ENCODE measurements at places on chromosomes 6 and 20. TPM values are rescaled to one million over a fixed set of nuclear protein-coding genes. Genes with fewer than 3 reads are reported as not detected.

Gene RAB5IF
- total RNA-seq = 94.5 TPM

DNA sequence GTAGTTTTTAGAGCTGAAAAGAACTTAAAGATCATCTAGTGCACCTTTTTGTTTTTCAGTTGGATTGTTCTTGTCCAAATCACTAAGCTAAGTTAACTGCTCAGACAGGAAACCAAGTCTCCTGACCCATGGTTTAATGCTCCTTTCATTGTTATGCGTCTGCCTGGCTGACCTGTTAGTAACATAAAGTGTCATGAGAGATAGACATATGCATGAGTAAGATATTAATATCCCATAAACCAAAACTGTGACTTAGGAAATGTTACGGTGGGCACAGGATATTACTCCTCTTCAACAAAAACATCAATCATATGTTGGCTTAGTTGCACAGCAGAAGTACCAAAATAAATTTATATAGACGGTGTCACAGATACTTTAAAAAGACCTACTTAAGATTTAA lies 84.0 kb downstream of the ESR1 start:
- peaks cover 3% of the 10 kb centered on the region for H3K27me3 ChIP-seq
- no peak for DNase-seq
- no peaks in the 10 kb centered on the region for H3K4me1 ChIP-seq
- no peak overlapping the region for H3K27ac ChIP-seq
- H3K36me3 ChIP-seq = no peaks in the 10 kb centered on the region

Gene TCF21
- not detected for total RNA-seq

- H3K4me3 ChIP-seq = no peak overlapping the region
- H3K4me1 ChIP-seq = no peaks in the 10 kb centered on the region
- H3K36me3 ChIP-seq = no peaks in the 10 kb centered on the region
- DNase-seq = no peak
Measured at GRCh38 chr6:37799263-37799644, 20.3 kb upstream of the ZFAND3 start.

- H3K36me3 ChIP-seq = no peaks in the 10 kb centered on the region
- no peak overlapping the region for H3K27ac ChIP-seq
- no peaks in the 10 kb centered on the region for H3K27me3 ChIP-seq
- no peaks in the 10 kb centered on the region for H3K4me1 ChIP-seq
- DNase-seq = no peak
Measured at GRCh38 chr20:55316753-55317152, 688.6 kb downstream of the CBLN4 start.

DNA sequence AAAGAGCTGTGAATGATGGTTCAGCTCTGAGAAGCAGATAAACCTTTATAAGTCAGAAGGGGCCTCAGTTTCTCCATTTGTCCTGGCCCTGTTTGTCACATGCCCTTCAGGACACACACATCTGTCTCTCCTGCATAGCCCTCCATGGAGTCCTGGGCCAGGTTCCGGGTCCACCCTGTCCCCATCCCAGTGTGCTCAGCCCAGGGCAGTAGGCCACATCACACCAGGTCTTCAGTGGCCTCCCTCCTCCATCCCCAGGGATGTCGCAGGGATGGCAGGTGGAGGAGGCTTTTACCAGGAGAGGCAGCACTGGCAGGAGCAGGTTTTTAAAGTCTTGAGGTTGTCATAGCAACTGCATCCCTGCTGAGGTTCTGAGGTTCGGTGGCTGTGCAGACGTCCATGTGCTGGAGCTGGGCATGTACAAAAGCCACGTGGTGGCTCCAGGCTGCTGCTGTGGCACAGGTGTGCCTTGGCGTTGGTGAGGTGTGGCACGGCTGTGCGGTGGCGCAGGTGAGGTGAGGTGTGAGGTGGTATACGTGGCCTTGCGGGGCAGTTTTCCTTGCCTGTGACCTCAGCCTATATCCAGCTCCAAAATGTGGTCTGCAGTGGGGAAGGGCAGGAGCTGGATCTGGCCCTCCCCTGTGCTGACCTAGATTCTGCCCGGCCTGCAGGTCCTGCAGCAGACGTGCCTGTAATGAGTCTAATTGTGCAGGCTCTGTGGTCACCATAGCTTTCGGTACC lies 8.0 kb upstream of the NPBWR2 start:
- peaks cover 7% of the 10 kb centered on the region for H3K4me1 ChIP-seq
- peak; percentile 7 for DNase-seq
- no peak overlapping the region for H3K4me3 ChIP-seq
- H3K27me3 ChIP-seq = no peaks in the 10 kb centered on the region
- no peak overlapping the region for H3K27ac ChIP-seq

DNA sequence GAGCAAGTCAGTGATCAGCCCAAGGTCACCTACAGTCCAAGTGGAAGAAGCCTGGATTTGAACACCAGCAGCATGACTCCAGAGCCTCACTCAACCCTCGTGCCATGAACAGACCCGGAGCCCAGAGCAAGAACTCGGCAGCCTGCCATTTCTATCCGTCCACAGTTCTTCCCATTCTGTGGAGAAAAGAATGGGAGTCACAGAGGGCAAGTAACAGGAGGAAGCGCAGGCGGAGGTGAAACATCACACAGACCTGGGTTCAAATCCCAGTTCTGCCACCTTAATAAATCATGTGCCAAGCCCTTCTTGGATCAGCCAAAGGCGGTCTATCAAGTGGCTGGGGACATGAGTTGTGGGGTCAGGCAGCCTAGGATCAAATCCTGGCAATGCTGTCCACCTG lies 4.3 kb downstream of the PREX1 start:
- peak overlapping the region; percentile 95 for H3K4me3 ChIP-seq
- peaks cover 9% of the 10 kb centered on the region for H3K27me3 ChIP-seq
- H3K36me3 ChIP-seq = peaks cover 50% of the 10 kb centered on the region
- peak overlapping the region; percentile 97 for H3K27ac ChIP-seq
- DNase-seq = no peak

GRCh38 chr6:86856937-86857563 lies 80.3 kb upstream of the HTR1E start:
- no peak overlapping the region for H3K4me3 ChIP-seq
- no peak overlapping the region for H3K27ac ChIP-seq
- no peaks in the 10 kb centered on the region for H3K36me3 ChIP-seq
- no peaks in the 10 kb centered on the region for H3K27me3 ChIP-seq

- H3K27me3 ChIP-seq = peaks cover 3% of the 10 kb centered on the region
- DNase-seq = peak; percentile 69
- H3K36me3 ChIP-seq = peaks cover 8% of the 10 kb centered on the region
- H3K4me1 ChIP-seq = peaks cover 11% of the 10 kb centered on the region
- H3K4me3 ChIP-seq = peak overlapping the region; percentile 15
Measured at GRCh38 chr6:34182751-34183531, 37.1 kb upstream of the GRM4 start.

Gene OPRM1
- total RNA-seq = not detected

- no peaks in the 10 kb centered on the region for H3K4me1 ChIP-seq
- H3K27me3 ChIP-seq = no peaks in the 10 kb centered on the region
- H3K36me3 ChIP-seq = no peaks in the 10 kb centered on the region
- no peak for DNase-seq
- no peak overlapping the region for H3K4me3 ChIP-seq
- no peak overlapping the region for H3K27ac ChIP-seq
Measured at GRCh38 chr6:8831366-8832152, 396.2 kb upstream of the SLC35B3 start.

DNA sequence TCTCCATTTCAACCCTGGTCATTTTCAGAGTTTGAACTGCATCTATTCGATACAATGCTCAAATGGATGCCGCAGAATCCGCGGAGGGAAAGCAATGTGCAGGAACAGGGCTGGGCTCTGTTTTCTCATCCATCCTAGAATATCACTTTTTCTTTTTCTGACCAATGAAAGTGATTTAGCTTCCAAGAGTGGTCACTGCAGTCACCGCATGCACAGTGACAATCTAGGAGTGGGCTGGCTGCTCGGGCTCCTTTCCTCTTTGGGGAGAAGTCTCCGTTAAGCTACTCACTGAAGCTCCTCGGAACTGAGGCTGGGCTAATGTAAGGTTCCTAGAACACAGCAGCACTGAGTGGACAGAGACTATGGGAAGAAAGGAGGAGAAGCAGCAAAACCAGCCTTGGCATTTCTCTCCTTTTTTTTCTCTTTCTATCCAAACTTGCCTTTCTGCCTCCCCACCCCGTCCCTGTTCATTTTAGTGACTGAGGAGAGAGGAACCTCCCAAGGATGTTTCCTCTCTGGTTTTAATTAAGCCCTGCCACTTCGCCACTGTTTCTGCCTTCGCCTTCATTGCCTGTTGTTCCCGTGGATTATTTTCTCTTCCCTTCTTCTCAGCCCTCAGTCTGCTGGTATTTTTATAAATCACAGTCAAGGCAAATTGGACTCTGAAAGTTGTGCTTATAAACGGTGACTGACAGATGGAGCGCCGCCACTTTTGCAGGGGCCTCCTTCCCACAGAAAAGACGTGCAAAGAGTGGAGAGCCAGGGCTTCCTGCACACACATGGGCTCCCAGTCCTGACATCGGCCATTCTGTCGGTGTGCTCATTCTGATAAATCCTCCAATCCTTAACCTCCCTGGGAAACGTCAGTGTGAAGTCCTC lies 41.1 kb downstream of the RAMACL start:
- H3K4me1 ChIP-seq = peaks cover 18% of the 10 kb centered on the region
- H3K27me3 ChIP-seq = peaks cover 2% of the 10 kb centered on the region
- no peak overlapping the region for H3K4me3 ChIP-seq
- H3K36me3 ChIP-seq = no peaks in the 10 kb centered on the region

Gene EDN1
- total RNA-seq = 0.09 TPM

DNA sequence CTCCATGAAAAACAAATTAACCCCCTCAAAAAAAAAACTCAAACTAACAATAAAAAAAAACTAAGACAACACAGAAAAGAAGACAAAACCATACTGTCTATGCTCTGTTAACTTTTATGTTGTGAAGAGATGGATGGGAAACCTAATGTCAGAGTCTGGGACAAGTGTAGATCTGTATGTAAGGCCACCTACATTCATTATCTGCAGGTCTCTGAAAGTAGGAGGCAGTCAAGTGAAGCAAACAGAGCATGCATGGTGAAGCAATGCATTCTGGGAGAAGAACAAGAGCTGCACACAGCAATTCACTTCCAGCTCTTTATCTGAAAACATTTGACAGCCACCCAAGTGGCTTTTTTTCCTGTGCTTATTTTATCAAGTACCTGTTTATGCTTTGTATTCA lies 452.0 kb downstream of the EPHA7 start:
- DNase-seq = no peak
- no peaks in the 10 kb centered on the region for H3K4me1 ChIP-seq
- no peak overlapping the region for H3K4me3 ChIP-seq
- H3K27ac ChIP-seq = no peak overlapping the region
- no peaks in the 10 kb centered on the region for H3K36me3 ChIP-seq
- no peaks in the 10 kb centered on the region for H3K27me3 ChIP-seq

DNA sequence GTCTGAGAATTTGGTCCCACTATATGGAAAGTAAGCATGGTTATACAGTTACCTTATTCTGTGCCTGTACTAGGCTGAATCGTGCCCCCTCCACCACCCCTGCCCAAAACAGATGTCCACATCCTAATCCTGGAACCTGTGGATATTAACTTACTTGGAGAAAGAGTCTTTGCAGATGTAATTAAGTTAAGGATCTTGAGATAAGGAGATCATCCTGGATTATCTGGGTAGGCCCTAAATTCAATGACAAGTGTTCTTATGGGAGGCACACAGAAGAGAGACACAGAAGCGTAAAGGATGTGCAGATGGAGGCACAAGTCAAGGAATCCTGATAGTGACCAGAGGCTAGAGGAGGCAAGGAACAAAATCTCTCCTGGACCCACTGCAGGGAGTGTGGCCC lies 116.7 kb upstream of the MAN1A1 start:
- H3K4me1 ChIP-seq = peaks cover 55% of the 10 kb centered on the region
- no peaks in the 10 kb centered on the region for H3K27me3 ChIP-seq
- no peak overlapping the region for H3K27ac ChIP-seq
- H3K36me3 ChIP-seq = peaks cover 46% of the 10 kb centered on the region
- DNase-seq = no peak

Gene DPPA5
- not detected for total RNA-seq

Gene ISM1
- total RNA-seq = 3.9 TPM

Gene NFYA
- 28.1 TPM for total RNA-seq

- no peak overlapping the region for H3K4me3 ChIP-seq
- H3K27me3 ChIP-seq = no peaks in the 10 kb centered on the region
- no peaks in the 10 kb centered on the region for H3K4me1 ChIP-seq
- no peak overlapping the region for H3K27ac ChIP-seq
- DNase-seq = no peak
- no peaks in the 10 kb centered on the region for H3K36me3 ChIP-seq
Measured at GRCh38 chr6:23027281-23027680, 457.9 kb downstream of the HDGFL1 start.

Gene GINS1
- total RNA-seq = 33.5 TPM

Gene ADGRF4
- not detected for total RNA-seq
